T-helper 1 cell (primary cell): ENCODE measurements at places on chromosomes 4 and X.

DNA sequence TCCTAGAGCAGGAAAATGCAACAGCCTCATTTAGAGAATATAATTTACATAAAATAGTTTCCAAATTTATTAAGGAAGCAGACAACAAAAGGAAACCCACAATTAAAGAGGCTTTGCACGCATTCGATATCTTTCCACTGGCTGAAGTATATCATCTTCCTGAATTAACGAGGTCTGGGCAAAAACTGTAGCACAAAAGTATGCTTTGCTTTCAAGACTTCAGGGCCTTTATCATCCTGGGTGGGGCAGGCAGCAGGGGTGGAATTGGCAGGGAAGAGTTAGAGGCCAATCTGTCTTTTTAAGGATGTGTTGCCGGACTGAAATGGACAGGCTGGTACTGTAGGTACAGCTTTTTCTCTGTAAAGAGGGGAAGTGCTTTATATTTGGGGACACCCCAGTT lies 17.0 kb upstream of the STX18 start:
- DNase-seq: no peak

GRCh38 chr4:141132709-141133145 lies 542 bp downstream of the RNF150 start:
- no peak for DNase-seq

GRCh38 chr4:89077761-89078160 lies 20.8 kb upstream of the FAM13A start:
- DNase-seq: no peak

- no peak for DNase-seq
Observed at GRCh38 chr4:1409079-1409478, 2.8 kb upstream of the NKX1-1 start.

DNA sequence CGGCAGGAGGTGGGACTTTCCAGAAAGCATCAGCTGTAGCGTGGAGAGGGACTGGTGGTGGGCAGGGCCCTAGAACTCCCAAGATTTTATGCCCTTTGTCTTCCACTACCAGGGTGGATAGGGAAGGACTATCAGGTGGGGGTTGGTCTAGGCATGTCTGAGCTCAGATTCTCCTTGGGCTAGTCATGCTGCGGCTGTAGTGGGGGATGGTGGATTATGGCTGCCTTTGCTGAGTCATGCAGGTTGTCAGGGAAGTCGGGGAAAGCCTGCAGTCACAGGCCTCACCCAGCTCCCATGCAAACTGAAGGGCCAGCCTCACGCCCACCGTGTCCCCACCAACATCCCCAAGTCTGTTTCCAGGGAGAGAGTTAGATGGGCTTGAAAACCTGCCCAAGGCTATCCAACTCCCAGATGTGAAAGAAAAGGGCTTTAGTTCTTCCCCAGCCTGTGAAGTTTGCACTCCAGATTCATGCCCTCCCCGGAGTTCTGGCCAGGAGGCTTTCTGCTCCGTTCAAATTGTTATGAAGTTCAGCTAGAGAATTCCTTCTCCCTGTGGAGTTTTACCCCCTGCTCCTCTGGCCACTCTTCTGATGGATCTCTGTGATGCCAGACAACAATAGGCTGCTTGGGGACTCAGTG lies 13.4 kb upstream of the MEPE start:
- DNase-seq: no peak

GRCh38 chr4:70627620-70628019 lies 924 bp upstream of the ENAM start:
- no peak for DNase-seq

- no peak for DNase-seq
Observed at GRCh38 chr4:140877781-140878180, 121.6 kb upstream of the TBC1D9 start.

GRCh38 chr4:84573385-84574068 lies 9.4 kb upstream of the CDS1 start:
- DNase-seq: no peak

- no peak for DNase-seq
Observed at GRCh38 chrX:1074755-1075154, 137.7 kb downstream of the CRLF2 start.

DNA sequence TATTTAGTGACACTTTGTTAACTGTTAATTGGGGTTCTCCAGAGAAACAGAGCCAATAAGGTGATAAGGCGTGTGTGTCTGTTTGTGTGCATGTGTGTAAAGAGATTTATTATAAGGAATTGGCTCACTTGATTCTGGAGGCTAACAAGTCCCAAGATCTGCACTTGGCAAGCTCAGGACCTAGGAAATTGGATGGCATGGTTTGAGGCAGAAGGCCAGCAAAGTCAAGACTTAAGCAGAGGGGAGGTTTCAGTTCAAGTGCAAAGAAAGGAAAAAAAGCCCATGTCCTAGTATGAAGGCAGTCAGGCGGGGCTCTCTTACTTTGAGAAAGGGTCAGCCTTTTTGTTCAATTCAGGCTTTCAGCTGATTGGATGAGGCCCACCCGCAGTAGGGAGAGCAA lies 314.1 kb downstream of the BMPR1B start:
- no peak for DNase-seq

DNA sequence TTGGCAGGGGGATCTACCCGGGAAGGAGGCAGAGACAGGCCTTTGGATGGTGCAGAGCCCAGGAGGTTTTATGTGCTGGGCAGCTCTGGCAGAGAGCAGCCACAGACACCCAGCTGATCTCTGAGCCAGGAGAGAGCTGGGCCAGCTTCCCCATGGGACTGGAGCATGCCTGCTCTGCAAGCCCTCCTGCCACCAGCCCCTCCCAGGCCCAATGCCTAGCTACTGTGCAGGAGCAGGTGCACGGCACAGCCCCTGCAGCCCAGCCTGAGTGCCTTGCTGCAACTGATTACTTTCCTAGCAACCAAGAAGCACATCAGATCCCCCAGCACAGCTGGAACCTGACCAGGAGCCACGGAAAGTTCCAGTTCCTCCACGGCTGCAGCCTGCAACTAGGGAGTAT lies 57.8 kb upstream of the BEND2 start:
- no peak for DNase-seq

GRCh38 chr4:185457136-185457535 lies 14.4 kb downstream of the CCDC110 start:
- DNase-seq: no peak

DNA sequence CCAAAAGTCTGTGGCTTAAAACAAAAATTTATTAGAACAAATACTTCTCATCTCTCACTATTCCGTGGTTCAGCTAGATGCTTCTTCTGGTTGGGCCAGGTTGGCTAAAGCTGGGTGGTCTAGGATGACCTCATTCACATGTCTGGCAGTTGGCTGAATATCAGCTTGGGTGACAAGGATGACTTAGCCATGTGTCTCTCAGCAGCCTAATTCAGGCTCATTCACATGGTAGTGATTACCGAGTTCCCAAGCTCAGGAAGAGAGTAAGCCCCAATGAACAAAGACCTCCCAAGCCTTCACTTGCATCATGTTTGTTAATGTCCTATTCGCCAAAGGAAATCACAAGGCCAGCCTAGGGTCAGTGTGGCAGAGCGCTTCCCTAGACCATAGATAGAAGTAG lies 119.4 kb downstream of the FANCB start:
- no peak for DNase-seq

DNA sequence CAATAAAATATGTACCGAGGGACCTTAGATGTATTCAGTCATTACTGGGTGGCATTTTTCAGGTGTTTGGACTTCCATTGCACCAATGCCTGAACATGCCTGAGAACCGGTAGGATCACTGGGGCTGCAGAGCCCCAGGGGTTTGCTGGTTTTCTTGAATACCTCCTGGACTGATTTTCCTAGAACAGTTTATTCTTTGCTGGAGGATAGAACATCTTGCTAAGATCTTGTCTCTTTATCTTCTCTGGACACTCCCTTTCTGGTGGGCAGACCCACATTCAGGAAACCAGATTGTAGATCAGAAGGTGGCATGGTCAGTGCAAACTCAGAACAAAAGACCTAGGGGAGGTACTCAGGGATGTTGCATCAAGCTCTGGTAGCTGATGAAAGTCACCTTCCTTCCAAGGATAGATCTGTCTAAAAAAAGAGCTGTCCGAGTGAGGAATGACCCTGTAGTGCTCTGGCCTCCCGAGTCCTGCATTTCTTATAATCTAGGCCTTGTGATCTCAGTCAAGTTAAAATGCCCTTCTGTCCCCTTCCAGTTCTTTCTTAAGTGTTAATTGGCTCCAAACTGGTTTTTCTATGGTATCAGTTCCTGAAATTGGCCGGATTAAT lies 84.8 kb downstream of the CLDN34 start:
- no peak for DNase-seq

- no peak for DNase-seq
Observed at GRCh38 chr4:143700046-143700415, 444 bp downstream of the FREM3 start.

GRCh38 chr4:23937173-23937572 lies 47.3 kb upstream of the PPARGC1A start:
- no peak for DNase-seq
